ENCODE measurements at places on chromosomes 3 and 15. TPM values are rescaled to one million over a fixed set of nuclear protein-coding genes. Genes with fewer than 3 reads are reported as not detected.

DNA sequence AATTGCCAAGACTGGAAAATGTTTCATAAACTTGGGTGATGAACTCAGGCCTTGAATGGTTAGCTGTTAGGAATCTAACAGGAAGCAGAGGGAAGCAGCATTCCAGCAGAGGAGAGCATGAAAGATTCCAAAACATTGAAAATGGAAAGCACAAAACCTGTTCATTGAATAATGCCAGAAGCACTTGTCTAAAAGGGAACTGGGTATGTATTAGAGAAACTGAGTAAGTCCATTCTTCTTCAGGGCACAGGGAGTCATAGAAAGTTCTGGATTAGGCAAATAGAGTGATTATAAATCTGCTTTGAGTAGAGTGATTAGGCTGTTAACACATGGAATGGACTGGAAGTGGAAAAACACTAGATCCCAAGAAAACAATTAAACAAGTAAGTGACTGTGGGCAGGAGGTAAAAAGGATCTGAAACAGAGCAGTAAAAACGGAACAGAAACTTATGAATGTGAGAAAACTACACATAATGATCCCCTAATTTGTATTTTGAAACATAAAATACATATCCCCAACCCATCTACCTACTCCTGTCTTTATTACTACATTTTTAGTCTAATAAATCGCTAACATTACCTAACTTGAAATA is 343.4 kb downstream of the TBC1D5 start:
- no peak for DNase-seq

FSIP1 gene
- total RNA-seq: 1.4 TPM

VEPH1 gene
- total RNA-seq: 10.8 TPM

GRCh38 chr3:4504340-4505261 is 11.5 kb downstream of the ITPR1 start:
- DNase-seq: peak; percentile 79

SCAANT1 gene
- total RNA-seq: not detected

GRIP2 gene
- 2.3 TPM for total RNA-seq

DNA sequence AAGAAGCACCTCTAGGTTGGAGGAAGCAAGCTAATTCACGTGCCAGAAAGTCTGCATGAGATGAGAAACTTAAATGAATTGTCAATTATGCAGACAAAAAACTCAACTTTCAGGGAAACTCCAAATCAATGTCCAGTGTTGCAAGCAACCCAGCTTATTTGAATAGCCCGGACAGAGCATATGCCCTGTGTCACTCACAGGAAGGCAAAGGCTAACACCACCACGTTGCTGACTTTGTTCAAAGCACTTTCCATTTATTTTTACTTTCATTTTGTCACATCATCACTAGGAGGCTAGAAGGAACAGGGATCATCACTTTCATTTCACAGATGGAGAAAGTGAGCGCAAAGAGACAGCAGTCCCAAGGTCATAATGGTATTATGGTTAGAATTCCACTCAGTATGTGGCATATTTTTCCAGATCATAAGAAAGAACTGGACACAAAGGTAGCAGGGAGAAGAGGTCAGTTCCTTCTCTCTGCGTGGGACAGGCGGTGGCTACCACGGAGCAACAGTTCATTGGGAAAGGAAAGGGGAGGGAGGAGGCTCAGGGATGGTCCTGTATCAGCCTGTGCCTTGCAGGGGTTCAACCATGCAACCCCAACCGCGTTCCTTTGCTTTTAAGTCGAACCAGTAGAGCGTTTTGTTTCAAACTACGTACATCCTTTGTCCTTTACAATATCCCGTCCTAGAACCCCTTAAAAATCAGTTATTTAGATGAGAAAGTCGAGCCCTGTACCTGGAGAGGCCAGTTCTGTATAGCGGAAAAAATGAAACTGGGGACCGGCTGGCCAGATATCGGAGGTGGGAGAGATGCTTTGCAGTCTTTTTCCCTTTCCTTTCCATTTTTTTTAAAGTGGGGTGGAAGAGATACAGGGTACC is 1.1 kb downstream of the HEG1 start:
- no peak for DNase-seq

DOCK3 gene
- 6.0 TPM for total RNA-seq

- no peak for DNase-seq
Observed at GRCh38 chr15:100929641-100930042, 10.5 kb downstream of the LRRK1 start.

WHAMM gene
- 14.4 TPM for total RNA-seq

DNA sequence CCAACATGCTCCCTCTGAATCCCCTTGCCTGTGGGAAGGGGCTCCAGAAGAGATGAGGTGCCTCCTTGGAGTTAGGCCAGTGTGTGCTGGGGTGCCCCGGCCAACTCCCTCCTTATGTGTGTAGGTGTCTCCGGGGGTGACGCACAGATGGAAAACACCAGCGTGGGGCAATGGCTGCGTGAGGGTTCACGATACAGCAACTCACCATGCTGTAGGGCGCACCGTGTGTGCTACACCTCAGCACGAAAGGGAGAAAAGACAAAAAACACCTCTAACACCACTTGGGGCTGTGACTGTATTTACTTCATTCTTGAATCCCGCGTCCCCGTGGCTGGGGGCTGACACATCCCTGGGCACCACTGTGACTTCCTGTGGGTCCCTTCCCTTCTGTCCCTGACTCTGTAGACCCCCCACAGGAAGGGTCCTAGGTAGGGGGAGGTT is 1.6 kb upstream of the CALML4 start:
- DNase-seq: peak; percentile 40

ZNF774 gene
- total RNA-seq: 8.9 TPM

ZPLD1 gene
- 0.10 TPM for total RNA-seq

DNA sequence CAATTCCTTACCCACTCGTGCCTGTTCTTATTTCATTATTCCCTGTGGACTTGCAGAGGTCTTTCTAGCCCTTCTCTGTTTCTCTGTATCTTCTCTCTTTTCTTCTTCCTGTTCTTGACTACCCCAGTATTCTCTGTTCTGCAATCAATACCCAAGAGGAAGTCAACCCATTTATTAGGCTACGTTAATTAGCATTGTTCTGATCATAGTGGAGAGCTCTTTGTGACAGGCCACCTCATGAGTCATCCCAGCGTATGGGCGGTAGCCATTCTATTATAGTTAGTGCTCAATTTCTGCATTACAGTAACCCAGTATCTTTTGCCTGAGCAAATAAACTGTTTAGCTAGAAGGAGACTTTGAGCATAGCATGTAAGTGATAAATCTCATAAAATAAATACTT is 259.5 kb upstream of the GRM7 start:
- no peak for DNase-seq

DNA sequence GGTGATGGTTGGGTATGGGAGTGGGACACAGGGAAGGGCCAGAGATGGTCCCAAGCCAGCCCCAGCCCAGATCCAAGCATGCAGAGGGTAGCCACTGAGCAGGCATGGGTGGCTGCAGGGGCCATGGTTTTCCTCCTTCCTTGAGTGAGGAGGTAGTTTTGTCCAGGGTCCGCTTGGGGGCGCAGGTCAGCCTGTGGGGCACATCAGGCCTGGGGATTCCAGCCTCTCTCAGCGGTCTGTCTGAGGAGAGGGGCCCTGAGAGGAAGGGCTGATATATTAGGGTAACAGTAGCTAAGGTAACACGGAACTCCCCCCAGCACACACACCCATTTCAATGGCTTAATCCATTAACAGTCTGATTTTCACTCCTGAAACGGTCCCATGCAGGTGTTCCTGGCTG is 22.7 kb upstream of the LCTL start:
- DNase-seq: no peak

DNA sequence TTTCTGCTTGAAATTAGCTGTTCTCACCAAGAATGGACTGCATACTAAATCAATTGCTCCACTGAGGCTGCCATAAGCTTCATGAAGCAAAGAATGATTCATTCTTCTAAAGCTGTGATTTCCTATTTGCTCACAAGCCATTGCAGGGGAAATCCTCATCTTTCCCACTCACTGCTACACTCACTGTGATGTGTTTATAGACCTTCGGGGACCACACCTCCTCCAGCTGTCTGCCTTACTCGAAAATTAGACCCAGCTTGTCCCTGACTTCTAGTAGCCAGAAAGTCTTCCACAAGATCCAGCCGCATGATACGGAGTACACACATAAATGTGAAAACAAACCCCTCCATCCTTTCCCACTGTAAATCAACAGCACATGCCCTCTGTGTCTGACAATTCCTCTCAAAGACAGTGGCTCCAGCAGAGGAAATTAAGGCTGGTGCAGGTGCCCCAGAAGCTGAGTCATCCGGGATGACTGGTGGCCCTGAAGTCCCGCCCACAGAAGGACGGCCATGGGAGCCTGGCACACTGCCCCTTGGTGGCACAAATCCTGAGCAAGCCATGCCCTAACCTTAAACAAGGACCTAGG is 172.0 kb downstream of the STT3B start:
- DNase-seq: peak; percentile 46

DNA sequence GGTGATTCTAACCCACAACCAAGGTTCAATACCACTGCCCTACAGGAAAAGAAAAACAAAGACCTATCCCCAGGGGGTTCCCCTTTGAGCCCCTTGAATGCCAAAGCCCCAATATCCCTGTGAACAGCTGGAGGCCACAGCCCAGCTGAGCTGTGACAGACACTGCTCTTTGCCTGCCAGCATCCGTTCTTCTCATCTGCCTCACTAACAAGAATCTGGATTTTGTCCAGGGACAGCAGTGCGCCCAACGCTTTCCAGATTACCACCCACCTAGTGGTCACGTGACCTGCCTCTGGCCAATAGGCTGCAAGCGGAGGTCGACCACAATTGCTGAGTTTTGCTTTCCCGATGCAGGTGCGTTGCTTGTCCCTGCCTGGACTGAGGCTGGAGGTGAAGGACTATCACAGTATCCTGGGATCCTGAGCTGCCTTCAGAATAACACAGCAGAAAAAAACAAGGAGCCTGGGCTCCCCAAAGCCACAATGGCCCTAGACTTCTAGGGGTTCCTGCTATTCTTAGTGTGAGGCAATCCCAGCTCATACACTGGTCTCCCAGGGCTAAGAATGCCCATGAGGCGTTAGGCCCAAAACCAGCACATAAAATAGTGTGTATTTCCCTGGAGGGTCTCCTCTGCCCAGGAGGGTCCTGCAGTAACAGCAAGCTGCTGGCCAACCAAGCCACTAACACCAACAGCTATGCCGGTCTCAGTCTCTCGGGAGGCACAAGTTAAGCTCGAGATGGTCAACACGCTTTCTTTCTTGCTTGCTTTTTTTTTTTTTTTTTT is 13.8 kb downstream of the BDH1 start:
- DNase-seq: no peak

- no peak for DNase-seq
Observed at GRCh38 chr3:44883999-44884431, 9.6 kb downstream of the TGM4 start.

DNA sequence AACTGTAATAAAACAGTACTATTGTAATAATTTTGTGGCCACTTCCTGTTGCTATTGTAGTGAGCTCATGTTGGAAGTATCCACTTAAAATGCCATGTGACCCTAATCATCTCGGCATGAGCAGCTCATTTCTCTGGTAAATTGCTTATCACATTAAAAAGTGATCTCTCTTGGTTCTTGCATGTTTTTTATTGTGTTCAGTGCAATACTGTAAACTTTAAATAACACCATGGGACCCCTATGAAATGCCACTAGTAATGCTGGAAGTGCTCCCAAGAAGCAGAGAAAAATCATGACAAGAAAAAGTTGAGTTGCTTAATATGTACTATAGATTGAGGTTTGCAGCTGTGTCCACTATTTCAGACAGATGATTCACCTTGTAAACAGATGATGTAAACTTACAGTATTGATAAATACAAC is 45.6 kb downstream of the NMD3 start:
- no peak for DNase-seq

GRCh38 chr3:197583371-197583770 is 27.6 kb upstream of the BDH1 start:
- DNase-seq: no peak

IQCH gene
- 14.4 TPM for total RNA-seq

RTP2 gene
- not detected for total RNA-seq

GRM2 gene
- 0.23 TPM for total RNA-seq

DNA sequence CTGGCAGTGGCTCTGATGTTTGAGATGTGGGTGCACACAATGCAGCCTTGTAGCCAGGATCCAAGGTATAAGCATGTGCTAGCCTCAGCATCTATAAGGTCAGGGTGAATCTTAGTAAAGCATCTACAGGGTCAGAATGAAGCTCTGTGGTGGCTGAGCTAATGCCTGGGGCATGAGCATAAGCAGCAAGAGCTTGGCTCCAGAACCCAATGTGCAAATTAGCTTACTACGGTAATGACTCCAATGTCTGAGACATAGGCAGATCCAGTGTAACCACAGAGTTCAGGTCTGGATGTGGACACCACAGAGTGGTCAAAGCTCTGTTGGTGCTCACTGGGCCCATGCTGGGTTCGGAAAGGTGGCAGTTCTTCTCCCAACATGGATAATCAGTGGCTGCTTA is 304.5 kb upstream of the NECTIN3 start:
- DNase-seq: no peak

PTH1R gene
- 12.9 TPM for total RNA-seq

DNA sequence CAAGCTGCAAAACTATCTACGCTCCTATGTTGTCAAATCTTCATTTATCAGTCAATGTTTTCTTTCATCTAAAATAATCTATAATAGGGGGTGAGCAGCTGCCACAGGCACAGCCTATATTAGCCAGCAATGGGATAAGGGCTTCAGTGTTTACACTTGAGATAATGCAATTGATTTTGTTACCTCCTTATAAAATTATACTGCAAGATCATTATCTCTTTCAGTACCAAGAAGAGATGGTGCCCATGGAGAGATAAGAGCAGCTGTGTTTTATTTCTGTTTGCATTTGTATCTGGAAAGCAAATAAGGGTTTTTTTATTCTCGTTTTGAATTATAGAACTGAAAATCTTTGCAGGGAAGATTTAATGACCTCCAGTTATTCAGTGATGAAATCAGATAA is 68.9 kb downstream of the PLD1 start:
- DNase-seq: no peak

MLF1 gene
- total RNA-seq: 11.1 TPM

Data from ureter (tissue), 1 donor.